NAMALWA (cell line): ENCODE measurements at places on chromosomes 5 and 9.
A peak's percentile ranks its signal among the peaks of the same experiment; 100 is the strongest.

DNA sequence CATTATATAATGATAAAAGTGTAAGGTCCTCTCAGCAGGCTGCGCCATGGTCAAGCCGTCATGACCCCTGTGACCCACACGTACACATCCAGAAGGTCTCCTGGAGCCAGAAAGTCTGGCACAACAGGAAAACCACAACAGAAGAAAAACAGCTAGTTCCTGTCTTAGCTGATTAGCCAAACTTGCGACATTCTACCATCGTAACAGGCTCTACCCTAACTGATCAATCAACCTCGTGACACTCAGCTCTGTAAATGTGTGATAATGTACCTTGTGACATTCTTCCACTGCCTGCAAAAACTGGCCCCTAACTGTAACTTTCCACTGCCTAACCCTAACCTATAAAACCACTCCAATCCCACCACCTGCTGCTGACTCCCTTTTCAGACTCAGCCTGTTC, 316.4 kb upstream of the TUSC1 start:
- no peak for DNase-seq

DNA sequence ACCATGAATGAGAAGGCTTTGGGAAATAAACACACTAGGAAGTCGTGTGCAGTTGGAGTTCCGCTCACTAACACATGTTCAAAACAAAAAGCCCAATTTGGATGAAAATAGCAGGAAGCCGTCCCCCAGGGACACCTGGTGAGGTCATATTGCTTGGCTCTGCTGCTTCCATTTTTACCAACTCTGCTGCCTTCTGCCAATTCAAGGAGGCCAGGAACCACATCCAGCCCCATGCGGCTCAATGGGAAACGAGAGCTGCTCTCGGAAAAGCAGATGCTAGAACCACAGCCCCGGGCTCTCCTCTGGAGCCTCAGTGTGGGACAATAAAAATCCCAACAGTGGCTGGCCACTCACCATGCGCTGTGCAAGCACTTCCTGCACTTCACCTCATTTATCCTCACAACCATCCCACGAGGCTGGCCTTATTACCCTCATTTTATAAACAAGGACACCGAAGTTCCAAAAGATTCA, 13.4 kb downstream of the ADAM19 start:
- no peak for DNase-seq

DNA sequence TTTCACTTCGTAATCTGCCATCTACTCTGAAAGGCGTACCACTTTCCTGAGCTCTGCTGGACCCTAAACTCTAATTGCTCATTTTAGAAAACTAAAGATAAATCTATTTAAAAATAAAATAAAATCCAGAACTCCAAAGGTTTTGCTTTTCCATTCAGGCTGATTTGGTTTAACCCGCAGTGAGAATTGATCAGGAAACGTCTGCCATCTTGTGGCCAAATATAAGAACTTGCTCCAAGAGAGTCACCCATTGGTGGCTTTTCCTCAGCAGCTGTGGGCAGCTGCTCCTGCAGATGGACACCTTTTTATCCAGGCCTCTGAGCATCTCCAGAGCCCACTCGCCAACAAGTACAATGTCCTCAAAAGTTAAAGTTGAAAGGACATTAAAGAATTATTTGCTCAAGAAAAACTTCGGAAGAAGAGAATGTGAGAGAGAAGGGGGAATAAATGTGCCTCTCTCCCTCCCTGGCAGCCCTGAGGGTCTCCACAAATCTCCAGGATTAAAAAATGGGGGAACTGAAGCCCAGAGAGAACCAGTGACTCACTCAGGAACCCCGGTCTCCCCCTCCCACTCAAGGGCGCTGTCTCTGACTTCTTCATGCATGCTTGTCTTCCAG, 4.1 kb downstream of the SAXO1 start:
- peak; percentile 72 for DNase-seq

DNA sequence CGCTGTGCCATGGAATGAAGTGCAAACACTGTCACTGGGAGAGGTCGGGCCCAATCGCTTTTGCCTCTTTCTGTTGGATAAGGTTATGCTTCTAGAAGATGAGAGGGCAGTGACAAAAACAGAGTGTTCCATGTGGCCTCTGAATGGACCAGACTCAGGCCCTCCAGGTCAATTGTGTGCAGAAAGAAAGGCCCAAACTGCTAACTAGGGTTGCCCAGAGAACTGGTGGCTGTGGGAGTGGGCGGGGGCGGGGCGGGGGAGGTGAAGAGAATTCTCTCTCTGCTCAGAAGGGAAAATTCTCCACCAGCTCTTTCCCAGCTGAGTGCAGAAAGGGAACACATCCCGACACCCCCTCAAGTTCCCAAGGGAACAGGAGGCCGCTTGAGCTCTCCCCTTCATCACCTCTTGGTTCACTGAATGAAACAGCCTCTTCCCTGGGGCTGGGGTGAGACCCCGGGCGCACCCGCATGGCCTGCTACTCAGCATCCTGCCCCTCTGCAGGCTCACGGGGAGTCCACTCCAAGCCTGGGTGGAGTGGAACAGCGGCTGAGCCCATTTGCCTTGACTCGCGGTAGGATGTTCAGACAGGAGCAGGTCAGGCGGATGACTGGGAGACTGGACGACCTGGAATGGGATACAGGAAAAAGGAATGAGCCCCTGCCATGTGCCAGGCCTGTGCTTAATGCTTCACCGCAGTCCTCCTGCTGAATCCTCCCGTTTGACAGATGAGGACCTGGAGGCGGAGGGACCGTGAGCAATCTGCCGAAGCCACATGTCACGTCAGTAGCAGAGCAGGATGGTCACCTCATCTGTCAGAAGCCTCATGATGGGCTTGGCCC, 93.8 kb upstream of the FANCC start:
- DNase-seq: no peak

- DNase-seq: no peak
Observed at GRCh38 chr5:83721953-83722901, 1.6 kb upstream of the HAPLN1 start.

DNA sequence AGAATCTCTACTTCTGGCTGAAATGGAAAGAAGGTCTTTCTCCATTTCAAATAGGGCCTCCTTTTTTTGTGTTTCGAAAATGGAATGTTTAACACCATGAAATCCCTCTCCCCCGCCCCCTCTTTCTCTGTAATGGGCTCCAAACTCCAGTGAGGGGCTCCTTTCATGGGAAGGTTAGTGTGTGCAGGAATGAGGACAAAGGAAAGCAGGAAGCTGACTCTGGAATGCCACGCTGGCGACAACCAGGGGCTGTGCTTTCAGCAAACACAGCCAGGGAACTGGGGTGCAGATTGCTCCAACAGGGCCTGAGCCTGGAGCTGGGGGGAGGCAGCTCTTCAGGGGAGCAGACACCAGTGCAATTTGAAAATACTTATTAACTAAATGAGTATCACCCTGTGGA, 82.8 kb downstream of the CRB2 start:
- DNase-seq: no peak

- no peak for DNase-seq
Observed at GRCh38 chr9:82273121-82273520, 284.5 kb downstream of the SPATA31D1 start.

- DNase-seq: no peak
Observed at GRCh38 chr5:68420476-68421344, 205.2 kb downstream of the PIK3R1 start.

- no peak for DNase-seq
Observed at GRCh38 chr5:108366500-108366899, 15.4 kb downstream of the FBXL17 start.

GRCh38 chr9:133171161-133171961, 7.6 kb upstream of the GBGT1 start:
- DNase-seq: peak; percentile 74

- no peak for DNase-seq
Observed at GRCh38 chr5:76771705-76772405, 47.0 kb upstream of the F2RL1 start.

GRCh38 chr5:16582081-16582480, 34.7 kb downstream of the RETREG1 start:
- DNase-seq: no peak

DNA sequence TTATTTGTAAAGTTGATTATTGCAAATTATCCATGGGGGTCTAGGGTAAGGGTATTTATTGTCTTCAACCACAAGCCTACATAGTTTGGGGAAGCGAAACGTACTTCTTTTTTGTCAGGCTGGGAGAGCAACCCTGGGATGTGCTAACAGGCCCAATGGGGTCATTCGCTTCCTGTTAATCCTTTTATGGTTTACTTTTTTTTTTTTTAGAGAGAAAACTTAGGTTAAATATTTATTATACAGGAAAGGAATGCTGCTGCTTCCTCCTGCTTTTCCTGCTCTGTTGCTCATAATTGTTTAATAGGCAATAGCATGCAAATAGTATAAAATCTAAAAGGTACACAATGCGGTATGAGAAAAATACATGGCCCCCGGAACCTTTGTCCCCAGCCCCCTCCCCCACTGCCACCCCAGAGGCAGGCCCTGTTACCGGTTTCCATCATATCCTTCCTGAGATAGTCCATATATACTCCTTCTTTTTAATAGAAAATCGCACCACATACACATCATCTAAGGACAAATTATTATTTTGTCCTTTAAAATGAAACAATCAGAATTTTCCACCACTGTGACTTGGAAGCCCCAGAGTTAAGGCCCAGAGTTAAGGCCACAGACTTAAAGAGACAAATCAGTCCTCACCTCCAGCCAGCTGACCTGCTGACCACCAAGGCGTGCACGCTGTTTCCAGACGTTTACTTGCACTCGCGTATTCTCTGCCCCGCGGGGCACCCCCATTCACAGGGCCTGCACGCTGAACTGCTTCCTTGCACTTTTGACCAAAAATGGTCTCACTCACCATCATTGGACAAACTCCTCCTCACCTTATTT, 83.9 kb downstream of the NDFIP1 start:
- no peak for DNase-seq

- DNase-seq: no peak
Observed at GRCh38 chr5:86814907-86815306, 197.2 kb downstream of the COX7C start.

- no peak for DNase-seq
Observed at GRCh38 chr9:90420768-90421513, 221.7 kb downstream of the DIRAS2 start.

- no peak for DNase-seq
Observed at GRCh38 chr9:101753716-101754115, 15.3 kb upstream of the GRIN3A start.

DNA sequence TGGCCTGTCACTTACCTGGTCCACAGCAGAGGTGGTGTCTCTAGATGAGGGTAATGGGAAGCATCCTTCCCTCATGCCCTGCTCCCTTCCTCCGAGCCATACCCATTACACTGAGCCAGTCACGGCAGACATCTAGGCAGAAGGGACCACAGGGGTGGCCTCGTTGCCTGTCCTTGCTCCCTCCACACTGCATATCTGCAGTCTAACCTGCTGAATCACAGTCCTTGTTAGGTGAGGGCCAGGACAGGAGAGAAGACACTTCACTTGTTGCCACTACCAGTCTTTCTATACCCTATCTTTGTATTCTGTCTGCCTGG, 18.4 kb upstream of the SPINK4 start:
- DNase-seq: no peak

GRCh38 chr5:151216781-151217180, 7.1 kb downstream of the CCDC69 start:
- no peak for DNase-seq
